CMK (cell line): ENCODE measurements at places on chromosomes 7 and 10.

DNA sequence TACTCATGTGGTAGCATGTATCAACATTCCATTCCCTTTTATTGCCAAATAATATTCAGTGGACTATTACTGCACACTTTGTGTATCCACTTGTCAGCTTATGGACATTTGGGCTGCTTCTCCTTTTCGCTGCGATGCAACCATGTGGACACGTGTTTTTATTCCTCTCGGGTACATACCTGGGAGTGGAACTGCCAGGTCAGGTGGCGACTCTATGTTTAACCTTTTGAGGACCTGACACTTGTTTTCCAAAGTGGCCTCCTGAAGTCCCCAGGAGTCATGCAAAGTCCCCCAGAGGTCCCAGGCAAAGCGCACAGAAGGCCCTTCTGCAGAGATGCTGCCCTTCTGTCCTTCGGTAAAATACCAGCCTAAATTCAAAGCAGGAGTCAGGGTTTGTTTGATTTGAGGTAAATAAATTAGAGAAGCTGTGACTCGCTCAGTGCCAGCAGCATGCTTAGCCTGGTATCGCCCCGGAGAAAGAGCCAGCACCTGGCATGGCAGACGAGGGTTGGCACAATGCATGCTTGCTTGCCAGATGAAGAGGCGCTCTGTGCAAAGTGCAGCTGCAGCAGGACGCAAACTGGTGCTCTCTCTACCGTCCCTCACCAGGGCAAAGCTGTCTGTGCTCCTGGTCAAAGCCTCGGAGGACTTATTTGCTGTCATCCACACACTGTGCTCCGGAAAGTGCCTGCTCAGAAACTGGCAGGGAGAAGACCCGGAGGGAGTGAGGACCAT is 37.8 kb downstream of the HIPK2 start:
- DNase-seq: no peak

GRCh38 chr7:4841007-4841784 is 20.6 kb downstream of the PAPOLB start:
- DNase-seq: no peak

DNA sequence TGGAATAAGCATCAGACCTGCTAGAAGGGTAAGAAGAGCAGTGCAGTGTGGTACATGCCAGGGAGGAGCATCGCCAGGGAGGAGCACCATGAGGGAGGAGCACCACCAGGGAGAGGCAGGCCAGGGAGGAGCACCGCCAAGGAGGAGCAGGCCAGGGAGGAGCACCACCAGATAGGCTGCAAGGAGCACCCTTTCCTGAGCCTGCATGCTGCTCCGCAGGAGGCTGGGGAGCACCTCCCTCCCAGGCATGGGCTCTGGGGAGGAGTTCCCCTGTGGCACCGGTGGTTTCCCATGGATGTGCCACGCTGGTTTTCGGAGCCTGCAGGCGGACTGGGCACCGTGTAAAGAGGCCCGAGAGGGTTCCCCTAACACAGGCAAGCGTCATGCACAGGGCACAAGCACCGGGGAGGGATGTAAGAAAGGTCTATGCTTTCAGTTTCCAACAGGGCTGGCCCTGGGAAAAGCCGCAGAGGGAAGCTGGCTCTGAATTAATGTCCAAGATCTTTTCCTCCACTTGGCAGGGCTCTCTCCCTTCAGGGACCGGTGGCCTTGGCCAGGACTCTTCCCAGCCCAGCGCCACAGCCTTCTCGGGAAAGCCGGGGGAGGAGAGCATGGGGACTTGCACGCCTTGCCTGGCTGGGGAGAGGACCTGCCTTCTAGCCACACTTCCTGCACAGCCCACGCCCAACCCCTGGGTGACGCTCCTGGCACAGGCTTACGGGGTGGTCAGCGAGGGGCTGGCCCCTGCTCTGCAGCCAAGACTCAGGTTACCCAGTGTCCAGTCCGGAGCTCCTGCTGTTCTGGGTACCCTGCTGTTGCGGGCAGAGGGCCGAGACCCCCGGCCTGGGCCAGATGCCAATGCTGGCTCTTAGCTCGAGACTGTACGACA is 11.5 kb upstream of the GPER1 start:
- no peak for DNase-seq

DNA sequence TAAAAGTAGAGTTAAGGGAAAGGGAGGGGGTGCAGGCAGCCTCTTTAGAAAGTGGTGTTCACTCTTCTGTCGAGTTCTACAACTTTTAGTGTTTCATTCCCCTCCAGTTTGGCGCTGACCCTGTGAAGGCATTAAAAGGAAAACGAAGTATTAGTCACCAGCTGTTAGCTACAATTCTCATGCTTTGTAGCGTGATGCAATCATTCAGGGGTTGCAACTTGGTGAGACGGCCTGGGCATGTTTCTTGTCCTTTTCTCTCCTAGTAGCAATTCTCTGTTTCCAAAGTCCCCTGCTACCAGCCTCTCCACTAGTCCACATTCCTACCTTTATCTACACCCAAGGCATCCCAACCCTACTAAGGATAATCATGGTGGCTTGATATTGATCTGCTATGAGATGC is 33.7 kb upstream of the DGKI start:
- no peak for DNase-seq

GRCh38 chr7:100013328-100013676 is 2.1 kb upstream of the ZKSCAN1 start:
- no peak for DNase-seq

DNA sequence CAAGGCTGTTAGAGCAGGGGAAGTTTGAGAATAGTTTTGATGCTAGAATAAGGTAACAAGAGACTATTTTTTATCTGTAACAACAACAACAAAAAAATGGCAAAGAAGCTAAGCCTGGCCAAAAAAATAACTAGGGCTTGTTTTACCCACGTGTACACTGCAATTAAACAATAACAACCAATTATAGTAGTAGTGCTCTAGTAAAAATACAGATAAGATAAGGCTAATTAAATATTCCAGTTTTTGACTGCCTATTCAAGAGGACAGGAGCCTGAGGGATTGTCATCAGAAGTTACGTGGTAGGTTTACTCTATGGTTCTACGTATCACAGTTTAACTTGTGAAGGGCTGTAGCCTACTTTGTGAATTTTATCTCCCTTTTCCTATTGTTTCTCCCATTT is 29.2 kb downstream of the PCGF5 start:
- DNase-seq: no peak

GRCh38 chr7:99402854-99403253 is 5.5 kb downstream of the PDAP1 start:
- no peak for DNase-seq

DNA sequence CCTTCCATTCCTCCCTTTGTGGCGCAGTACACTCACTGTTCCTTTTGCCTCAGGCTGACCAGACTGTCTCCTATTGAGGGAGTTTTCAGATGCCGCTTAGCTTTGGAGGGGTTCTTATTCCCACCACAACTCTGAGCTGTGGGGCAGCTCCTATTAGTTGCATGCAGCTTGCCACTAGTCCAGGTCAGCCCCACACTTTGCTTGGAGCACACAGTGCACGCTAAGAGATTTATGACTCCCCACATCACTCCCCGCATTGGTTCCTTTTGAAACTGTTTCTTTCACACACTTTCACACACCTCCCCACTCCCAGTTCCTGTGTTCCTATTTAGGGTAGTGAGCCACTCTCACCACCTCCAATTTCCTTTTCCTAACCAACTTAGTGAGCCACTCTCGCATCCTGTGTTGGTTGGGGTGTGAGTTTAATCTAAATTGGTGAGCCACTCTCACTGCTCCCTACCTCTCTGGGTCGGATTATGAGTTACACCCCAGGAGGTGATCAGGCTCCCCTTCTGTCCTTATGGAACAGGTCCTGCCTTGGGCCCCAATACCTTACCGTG is 10.4 kb upstream of the ZNF485 start:
- DNase-seq: no peak

DNA sequence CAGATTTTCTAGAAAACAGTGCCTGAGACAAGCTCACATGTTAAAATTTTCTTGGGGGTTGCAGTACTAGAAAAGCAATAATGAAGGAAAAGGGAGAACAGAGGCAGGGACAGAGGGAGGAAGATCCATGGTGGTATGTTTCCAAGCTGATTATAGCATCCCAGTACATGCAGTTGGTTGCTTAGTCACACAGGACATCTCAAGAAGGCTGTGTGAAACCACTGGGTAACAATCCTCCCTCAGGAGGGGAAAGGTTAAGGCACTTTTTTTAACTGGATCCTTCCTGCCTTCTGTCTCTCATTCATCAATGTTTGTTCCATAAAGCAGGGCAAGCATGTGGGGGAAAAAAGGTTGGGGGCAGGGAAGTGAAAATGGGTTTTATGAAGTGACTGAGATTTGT is 6.1 kb upstream of the IMMP2L start:
- no peak for DNase-seq

GRCh38 chr7:157682064-157682945 is 345.5 kb downstream of the DNAJB6 start:
- no peak for DNase-seq

GRCh38 chr10:24683554-24683953 is 40.1 kb downstream of the ARHGAP21 start:
- no peak for DNase-seq

- no peak for DNase-seq
Observed at GRCh38 chr7:91345449-91345848, 81.2 kb downstream of the FZD1 start.

DNA sequence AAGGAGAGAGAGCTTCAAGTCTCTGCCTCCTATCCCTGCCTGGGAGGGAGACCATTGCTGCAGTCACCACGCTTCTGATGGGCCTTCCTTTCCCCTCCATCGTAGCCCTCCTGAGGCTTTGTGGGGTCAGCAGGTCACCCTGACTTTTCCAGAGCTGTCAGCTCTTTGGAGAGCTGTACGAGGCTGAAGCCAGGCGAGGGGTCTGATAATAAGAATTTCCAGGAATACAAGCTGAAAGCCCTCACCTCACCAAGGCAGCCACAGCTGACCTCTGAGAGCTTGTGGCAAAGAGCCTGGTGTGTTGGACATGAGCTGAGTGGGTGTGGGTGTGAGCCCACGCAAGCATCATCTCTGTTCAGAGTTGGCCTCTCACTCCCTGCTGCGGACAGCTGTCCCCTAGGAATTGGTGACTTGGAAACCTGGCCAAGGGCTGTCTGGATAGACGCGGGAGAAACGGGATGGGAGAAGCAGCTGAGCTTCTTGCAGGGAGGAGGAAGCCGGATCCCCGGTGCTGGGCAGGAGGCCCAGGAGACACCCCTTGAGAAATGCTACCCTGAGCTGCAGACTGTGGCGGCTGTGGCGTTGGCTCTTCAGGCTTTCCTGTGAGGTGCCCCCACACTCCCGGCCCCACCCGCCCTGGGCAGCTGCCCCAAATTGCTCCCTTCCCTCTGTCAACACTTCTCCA is 122.1 kb upstream of the BTBD16 start:
- DNase-seq: no peak

- no peak for DNase-seq
Observed at GRCh38 chr7:20892776-20893175, 106.1 kb upstream of the SP8 start.

DNA sequence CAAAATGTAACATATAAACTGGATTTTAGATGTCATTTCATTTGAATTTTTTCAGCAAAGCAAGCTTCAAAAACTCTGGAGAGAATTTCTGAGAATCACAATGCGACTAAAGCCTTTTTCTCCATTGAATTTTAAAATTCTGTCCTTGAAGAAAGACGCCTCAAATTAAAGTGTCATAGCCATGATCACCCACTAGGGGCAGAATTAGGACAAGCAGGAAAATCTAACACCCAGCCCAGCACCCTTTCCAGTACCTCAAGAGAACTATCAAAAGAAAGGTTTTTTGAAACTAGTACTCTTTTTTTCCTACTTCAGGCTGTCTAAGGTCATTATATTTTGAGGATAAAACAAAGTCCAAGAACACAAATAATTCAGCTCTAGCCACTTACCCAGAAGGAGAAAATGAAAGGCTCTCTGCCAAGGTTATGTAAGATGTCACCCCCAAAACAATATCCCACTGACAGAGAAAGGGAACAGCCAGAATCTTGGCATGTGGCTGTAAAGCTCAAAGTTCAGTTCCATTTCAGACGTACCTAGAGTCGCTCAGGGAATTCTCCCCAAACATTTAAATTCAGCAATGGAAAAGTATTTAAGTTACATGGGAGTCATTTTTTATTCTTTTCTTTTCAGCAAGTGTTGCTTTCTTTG is 299.4 kb downstream of the SNX13 start:
- DNase-seq: no peak

GRCh38 chr10:44947371-44948152 is 12.0 kb upstream of the RASSF4 start:
- no peak for DNase-seq

- DNase-seq: no peak
Observed at GRCh38 chr7:157016352-157017041, 6.0 kb upstream of the MNX1 start.

DNA sequence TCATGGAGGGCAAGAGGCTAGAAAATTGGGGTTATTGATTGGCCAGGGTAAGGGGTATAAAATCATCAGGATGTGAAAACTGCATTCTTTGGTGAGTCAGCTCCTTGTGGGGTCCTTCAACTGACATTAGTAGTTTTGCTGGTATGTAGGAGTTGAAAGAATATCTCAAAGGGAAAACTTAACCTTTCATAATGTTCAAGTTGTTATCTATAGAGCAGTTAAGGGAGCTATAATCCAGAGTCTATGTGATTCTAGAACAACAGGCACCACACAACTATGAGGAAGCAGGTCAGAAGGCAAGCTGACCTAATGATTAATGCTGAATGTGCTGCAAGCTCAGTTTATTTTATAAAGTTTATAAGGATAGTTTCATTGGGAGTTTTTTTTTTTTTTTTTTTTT is 13.7 kb downstream of the PRPS1L1 start:
- no peak for DNase-seq

- no peak for DNase-seq
Observed at GRCh38 chr7:7271094-7271874, 88.9 kb downstream of the C1GALT1 start.

DNA sequence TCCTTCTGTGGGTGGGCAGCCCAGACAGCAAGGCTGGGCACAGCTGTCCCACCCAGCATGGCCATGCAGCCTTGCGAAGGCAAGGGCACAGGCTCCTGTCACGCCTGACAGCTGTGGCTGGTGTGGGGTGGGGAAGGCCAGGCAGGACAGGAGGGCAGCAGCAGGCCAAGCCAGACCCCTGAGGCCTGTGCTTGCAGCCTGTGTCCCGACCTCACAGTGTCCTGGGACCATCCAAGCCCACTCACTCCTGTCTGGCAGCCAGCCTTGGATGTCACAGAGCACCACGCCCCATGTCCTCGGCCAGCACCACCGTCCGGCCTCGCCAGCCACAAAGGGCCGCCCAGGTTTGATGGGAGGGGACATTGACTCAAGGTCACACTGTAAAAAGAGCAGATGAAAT is 85.5 kb upstream of the LRRC4 start:
- DNase-seq: no peak
